ENCODE measurements at places on chromosomes 11 and 22.

- DNase-seq = peak; percentile 78
These were observed 28.5 kb upstream of the ALKBH3 start for GRCh38 chr11:43852057-43852636.

DNA sequence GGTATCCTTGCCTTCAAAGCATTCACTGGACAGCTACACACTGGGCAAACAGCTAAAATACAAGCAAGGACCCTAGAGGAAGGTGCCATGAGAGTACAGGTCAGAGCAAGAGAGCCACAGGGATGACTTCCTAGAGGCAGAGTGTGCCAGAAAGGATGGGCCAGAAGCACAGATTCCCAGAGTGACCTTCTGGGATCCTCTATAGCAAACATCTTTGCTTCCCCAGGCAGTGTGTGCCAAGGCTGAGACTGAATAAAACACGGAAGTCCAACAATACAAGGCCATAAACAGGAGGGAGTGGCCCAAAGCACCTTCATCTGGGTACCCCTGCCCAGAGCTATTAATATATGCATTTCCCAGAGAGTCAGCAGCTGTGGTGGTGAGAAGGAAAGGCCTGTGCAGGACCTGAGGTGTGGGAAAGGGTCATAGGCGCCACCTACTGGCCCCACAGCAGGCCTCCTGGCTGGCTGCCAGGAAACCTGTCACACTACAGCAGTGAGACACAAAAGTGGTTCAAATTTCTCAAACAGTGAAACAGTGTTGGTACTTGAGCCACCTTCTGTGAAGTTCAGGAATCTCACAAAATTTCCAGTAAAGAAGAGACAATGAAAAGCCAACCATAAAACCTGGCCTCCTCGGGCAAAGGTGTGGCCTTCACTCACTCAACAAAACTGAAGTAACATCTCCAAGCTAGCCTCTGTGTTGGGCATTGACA lies 20.3 kb downstream of the CLPB start:
- DNase-seq = peak; percentile 88

- no peak for DNase-seq
These were observed 202.8 kb downstream of the ADAMTS15 start for GRCh38 chr11:130651066-130651855.

GRCh38 chr22:45071618-45072017 lies 61.8 kb upstream of the PHF21B start:
- no peak for DNase-seq

DNA sequence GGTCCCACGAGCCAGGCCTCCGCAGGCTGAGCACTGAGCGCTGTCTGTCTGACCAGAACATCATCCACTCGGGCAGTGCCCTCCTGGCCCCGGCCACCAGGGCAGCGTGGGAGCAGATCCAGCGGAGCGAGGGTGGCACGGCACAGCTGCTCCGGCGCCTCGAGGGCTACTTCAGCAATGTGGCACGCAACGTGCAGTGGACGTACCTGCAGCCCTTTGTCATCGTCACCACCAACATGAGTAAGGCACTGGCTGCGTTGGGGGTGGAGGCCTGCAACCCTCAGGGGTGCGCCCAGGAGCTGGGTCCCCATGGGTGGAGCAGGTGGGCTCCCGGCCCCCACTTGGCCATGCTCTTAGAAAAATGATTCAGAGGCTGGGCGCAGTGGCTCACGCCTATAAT lies 49.7 kb upstream of the PRODH start:
- peak; percentile 2 for DNase-seq

DNA sequence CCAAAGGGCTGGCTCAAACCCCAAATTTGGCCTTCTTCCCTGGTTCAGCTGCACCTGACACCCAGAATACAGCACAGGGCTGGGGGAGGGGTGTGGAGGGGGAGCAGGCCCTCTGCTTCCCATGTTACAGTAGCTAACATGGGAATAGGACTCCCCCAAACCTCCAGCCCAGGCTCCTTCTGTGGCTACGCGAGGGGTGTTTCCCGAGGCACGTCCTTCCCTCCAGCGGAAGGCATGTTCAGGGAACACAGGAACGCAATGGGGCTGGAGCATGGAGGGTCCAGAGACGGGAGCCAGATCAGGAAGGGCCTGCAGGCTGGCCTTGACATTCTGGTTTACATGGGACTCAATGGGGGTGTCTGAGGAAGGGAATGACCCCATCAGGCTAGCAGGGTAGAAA lies 11.8 kb upstream of the IGLL1 start:
- DNase-seq = no peak

DNA sequence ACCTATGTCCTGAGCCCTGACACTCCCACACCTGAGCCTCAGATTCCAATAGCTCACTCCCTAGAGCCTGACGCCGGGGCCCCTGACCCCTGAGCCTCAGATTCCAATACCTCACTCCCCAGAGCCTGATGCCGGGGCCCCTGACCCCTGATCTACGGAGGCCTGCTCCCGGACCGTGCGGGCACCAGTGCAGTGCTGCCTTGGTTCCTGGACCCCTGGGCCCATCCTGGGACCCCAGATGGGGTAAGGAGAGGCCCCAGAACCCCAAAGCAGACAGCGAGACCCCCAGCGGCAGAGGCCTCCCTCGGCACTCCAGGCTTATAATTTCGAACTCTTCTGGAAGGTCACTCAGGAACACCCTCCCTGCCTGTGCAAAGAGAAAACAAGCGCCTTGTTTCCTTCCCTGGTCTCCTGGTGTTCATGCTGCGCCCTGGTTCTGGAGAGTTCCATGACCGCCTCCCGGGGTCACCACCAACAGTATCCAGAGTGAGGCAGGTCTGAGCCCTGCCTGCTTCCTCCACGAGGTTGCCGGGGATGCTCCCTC lies 7.5 kb downstream of the SUSD2 start:
- DNase-seq = no peak

- DNase-seq = peak; percentile 64
These were observed 36.1 kb downstream of the RPUSD4 start for GRCh38 chr11:126175393-126175792.

DNA sequence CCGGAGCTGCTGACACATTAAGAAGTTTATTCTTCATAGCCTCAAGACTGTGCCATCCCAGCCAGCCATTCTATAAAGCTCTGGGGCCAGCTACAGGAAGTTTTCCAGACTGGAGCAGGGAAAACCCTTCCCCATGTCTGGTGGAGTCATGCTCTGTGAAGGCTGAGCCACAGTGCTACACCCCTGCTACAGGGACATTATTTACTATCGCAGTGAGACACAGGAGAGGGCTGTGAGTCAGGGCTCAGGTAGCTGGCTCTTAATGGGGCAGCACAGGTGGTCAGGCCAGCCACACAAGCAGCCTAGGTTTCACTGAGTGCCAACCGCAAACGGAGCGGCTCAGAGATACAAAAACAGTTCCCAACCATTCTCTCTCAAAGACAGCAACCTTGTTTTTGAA lies 12.1 kb downstream of the HPS4 start:
- DNase-seq = no peak

Data from testis (tissue), 5 donors.